ENCODE measurements at places on chromosomes 12 and 14.

DNA sequence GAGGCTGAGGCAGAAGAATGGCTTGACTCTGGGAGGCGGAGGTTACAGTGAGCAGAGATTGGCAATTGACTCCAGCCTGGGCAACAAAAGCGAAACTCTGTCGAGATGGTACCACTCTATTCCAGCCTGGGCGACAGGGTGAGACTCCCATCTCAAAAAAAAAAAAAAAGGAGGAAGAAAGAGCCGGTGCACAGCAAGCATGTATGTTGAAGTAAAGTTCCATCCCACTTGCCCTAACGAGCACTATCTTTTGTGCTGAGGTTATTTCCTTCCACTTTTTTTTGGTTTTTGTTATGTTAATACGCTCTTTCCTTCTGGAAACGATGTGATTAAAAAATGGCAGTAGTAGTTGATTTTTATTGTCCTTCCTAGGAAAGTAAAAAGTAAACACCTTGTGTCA, 19.5 kb upstream of the GOLGA5 start:
- no peak for DNase-seq

- no peak for DNase-seq
Observed at GRCh38 chr14:101075025-101075800, 171.7 kb upstream of the RTL1 start.

GRCh38 chr12:7884689-7885088, 12.0 kb upstream of the SLC2A14 start:
- no peak for DNase-seq

- peak; percentile 88 for DNase-seq
Observed at GRCh38 chr12:123457980-123458779, at the start of gene SNRNP35. Gene SNRNP35, plus strand, starts transcription at chr12:123458139. Its CDS starts 7,402 bp downstream, at chr12:123465541.

- DNase-seq, result no peak
Observed at GRCh38 chr12:2924019-2924418, 33.3 kb downstream of the TULP3 start.

- DNase-seq, result peak; percentile 62
Observed at GRCh38 chr12:47032644-47033043, 46.8 kb upstream of the PCED1B start.

DNA sequence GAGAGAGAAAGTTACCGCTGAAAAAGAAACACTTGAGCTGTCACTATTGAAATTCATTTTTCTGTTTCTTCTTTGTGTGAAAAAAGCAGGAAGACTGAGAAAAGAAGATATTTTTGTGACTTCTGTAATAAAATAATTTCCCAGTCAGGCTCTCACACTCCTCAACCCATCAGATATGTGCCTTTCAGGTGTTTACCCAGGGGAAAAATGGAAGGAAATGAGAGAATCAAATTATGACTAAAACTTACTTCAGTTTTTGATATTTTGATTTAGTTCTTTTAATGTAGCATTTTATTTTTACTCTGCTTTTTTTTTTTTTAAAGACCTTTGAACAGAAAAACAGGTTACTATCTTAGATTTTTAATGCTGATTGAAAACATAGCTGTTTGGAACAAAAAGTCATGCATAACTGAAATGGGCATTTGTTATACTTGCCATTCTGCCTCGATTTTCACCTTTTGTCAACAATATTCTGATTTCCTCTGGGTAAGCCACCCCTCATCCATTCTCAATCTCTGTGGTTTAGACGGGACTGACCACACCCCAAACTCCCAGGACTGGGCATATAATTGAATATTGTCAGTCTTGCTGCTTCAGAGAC, 133.2 kb upstream of the KRR1 start:
- DNase-seq, result no peak

DNA sequence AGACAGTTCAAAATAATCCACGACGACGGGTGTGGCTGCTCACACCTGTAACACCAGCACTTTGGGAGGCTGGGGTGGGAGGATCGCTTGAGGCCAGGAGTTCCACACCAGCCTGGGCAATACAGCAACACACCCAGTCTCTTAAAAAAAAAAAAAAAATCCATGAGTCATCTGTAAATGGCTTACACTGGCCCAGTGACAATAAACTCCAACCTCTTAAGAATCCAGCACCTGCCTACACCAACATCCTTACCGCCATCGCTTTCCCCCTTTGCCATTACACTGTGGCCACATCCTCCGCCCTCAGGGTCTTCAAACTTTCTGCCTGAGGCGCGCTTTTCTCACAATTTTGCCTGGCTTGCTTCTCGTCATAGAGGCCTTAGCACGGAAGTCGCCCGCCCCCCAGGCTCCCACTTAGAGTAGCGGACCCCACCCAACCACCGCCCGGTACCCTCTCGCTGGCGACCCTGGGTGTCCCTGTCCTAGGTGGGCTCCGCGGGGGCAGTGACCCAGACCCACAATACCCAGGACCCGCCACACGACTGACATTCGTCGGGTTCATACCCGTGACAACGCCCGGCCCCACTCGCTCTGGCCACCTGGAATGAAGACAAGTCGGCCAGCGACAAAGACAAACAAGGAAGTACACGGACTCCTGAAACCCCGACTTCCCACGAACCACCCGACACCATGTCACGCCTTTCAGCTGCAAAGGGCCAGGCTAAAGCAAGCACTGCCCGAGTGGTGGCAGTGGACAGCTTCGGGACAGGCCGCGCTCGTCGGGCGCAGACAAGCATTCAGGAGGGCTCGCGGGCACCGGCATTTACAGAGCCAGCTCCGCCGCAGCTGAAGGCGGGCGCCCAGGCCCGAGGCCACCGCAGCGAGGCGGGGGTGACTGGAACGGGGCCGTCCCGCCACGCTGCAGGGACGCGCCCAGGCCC, 636 bp downstream of the GOLGA3 start:
- DNase-seq, result peak; percentile 16

- no peak for DNase-seq
Observed at GRCh38 chr12:24398605-24399004, 449.1 kb upstream of the SOX5 start.

DNA sequence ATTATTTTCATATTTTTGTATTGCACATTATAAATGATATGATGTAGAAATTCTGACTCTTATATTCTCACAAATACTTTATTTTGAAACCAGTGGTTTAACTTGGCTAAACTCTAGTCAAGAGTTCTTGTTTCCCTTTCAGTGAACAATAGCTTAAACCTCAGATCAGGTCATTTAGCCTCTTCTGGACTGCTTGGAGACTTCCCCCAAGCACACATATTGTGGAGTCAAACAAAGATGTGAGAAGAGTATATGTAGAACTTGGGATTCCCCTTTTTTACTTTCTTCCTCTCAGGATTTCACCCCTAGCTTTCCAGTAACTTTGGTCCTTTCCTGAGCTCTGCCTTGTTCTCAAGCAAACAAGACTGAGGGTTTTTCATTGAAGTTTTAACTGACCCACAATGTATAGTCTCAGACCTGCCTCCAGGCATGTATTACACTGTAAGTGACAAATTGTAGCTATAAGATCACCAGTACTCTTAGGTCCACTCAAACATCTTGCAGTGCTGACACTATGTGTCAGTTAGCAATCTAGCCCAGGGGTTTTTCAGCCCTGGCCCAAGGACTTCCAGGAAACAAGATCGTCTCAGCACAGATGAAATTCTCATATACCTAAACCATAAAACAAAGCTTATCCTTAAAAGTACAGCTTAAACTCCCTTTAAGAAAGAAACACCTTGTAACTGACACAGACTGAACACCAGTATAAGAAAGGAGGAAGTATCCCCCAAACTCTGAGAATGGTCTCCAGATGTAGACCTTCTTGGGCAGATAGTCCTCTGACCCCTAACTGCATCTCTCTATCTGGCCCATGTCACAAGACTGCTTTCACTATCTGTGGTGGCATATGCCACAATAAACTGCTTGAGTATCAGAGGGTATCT, 98.6 kb downstream of the SLC6A15 start:
- DNase-seq, result no peak

GRCh38 chr12:6494258-6494743, 399 bp downstream of the NCAPD2 start:
- DNase-seq, result no peak

- no peak for DNase-seq
Observed at GRCh38 chr14:49896966-49897365, 4.1 kb downstream of the ARF6 start.

GRCh38 chr12:78305808-78306207, 475.1 kb downstream of the NAV3 start:
- DNase-seq, result no peak

GRCh38 chr12:80352474-80352873, 91.6 kb upstream of the PTPRQ start:
- DNase-seq, result no peak

DNA sequence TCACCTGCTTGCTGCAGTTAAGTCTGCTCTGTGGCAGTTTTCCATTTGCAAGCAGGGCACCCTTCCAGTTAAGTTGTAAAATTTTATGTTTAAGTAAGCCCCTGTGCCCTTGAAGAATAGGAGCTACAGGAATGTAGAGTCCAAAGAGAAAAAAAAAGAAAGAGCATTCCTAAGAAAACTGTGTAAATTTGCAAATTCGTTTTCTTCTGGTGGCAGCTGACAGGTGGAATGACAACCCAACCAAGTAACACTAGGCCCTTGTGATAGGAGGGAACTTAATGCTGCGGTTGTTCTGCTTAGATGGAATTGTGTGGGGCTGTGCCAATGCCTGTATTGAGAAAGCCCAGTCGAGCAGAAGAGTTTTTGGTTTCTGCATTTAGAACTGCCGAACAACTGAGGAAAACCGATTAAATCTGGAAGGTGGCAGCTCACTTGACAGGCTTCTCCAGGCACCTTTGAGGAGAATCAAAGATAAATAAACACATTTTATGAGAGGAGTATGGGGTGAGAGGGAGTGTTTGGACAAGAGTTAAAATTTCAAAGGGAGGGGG, 280.0 kb downstream of the RAD51B start:
- DNase-seq, result no peak

DNA sequence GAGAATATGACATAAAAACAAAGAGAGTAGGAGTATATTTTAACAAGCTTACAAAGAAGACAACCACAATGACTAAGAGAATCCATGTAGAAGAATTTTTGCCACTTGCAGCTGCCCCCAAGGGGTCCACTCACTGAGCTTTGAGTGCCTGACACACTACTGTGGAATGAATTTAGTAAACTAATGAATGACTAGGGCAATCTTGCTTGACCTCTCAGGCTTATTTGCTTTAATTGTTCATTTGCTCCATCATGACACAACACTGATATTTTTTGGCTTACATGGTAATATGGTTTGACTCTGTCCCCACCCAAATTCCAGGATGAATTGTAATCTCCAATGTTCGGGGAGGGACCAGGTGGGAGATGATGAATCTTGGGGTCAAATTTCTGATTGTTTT, 249.1 kb upstream of the FAR2 start:
- no peak for DNase-seq

- DNase-seq, result no peak
Observed at GRCh38 chr12:68972595-68972994, 39.6 kb upstream of the CPM start.

- DNase-seq, result peak; percentile 43
Observed at GRCh38 chr12:19744705-19745218, 305.5 kb downstream of the AEBP2 start.

- no peak for DNase-seq
Observed at GRCh38 chr14:77314043-77314442, 6.6 kb downstream of the POMT2 start.

- no peak for DNase-seq
Observed at GRCh38 chr12:27237790-27238771, 6.0 kb upstream of the STK38L start.

GRCh38 chr14:42877716-42878115, 1271.0 kb downstream of the LRFN5 start:
- no peak for DNase-seq

DNA sequence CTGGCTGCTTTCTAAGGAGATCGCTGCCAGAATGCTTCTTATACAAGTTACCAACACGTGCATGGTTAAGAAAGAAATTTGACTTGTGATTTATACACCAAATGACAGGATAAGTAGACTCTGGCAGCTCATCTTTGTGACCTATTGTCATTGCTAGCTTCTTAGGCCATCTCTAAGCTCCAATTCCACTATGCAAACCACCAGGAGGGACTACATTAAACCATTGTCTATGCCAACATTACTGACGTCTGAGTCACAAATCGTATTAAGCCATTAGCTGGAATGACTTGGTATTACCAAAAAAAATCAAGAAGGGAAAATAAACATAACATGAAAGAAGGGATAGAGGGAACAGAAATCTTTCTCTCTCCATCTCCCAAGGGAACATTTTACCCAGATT, 15.8 kb upstream of the VPS33A start:
- DNase-seq, result no peak

GRCh38 chr14:104349950-104350349, 211.6 kb downstream of the KIF26A start:
- DNase-seq, result no peak

- no peak for DNase-seq
Observed at GRCh38 chr14:105094193-105094907, 29.1 kb upstream of the GPR132 start.

GRCh38 chr12:15256761-15257160, 35.5 kb upstream of the RERG start:
- no peak for DNase-seq

- no peak for DNase-seq
Observed at GRCh38 chr14:79274641-79275291, 936.5 kb downstream of the DIO2 start.

- DNase-seq, result no peak
Observed at GRCh38 chr12:11902525-11902875, 168.2 kb upstream of the BCL2L14 start.

- DNase-seq, result no peak
Observed at GRCh38 chr14:69270795-69271708, 11.1 kb downstream of the GALNT16 start.

GRCh38 chr14:44438936-44439335, 68.1 kb downstream of the FSCB start:
- no peak for DNase-seq

DNA sequence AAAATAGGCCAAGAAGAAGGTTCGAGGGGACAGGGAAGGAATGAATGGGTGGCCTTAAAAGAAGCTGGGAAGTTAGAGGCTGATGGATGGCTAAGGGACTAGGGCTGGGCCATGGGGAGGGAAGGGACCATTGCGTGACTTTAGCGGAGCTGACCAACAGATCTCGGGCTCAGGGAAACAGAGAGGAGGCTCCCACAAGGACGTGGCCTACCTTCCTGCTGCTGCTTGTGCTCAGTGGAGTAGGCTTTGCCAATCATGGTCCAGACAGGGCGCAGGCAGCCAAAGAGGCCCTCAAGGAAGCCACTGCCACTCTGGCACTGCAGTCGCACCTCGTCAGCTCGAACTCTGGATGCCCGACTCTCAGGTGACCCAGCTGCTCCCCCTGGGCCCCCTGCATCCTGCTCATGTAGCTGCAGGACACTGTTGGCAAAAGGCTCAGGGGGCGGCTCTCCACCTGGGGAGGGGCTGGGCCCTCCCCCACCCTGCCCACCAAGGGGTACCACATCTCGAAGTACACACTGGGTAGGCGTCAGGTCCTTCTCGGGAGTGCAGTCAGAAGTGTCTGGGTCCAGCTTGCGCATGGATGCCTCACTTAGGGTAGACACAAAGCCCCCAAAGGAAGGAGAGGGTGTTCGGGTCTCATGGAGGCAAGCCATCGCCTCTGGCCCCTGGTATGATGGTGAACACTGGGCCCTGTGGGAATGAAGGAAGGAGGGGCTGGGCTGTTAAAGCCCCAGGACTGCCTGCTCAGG, 12.3 kb downstream of the MAP3K12 start:
- DNase-seq, result no peak
